A549 treated with DMSO at 1 μM for 4 hours (cell line): ENCODE measurements at places on chromosomes 2 and 18. TPM values are rescaled to one million over a fixed set of nuclear protein-coding genes. Genes with fewer than 3 reads are reported as not detected.

ITPRIPL1 gene
- not detected in 5 replicates for total RNA-seq

VIT gene
- 0.05 TPM in 1 of 5 replicates, not detected in the others for total RNA-seq

UNC80 gene
- not detected in 5 replicates for total RNA-seq

ST8SIA5 gene
- total RNA-seq: 0.02 TPM in 1 of 5 replicates, not detected in the others

SERPINB3 gene
- total RNA-seq: 0.10 to 0.18 TPM (median 0.13 TPM) in 4 of 5 replicates, not detected in the other

SCTR gene
- not detected in 5 replicates for total RNA-seq

MROH2A gene
- total RNA-seq: 0.14 to 0.32 TPM (median 0.20 TPM) in 5 replicates

KCNS3 gene
- total RNA-seq: 1.1 to 1.4 TPM (median 1.2 TPM) in 5 replicates

C18orf54 gene
- total RNA-seq: 2.1 to 3.5 TPM (median 2.8 TPM) in 5 replicates

BARD1 gene
- 4.6 to 9.3 TPM (median 7.6 TPM) in 5 replicates for total RNA-seq

TUBA3E gene
- total RNA-seq: not detected in 5 replicates

ZNF516 gene
- 3.0 to 4.2 TPM (median 3.9 TPM) in 5 replicates for total RNA-seq

COL3A1 gene
- 0.22 to 0.26 TPM (median 0.25 TPM) in 5 replicates for total RNA-seq

CLIP4 gene
- 22.4 to 33.0 TPM (median 30.0 TPM) in 5 replicates for total RNA-seq

SIX2 gene
- 0.16 to 0.39 TPM (median 0.21 TPM) in 5 replicates for total RNA-seq

ZSWIM2 gene
- not detected in 5 replicates for total RNA-seq

ERICH2 gene
- total RNA-seq: not detected in 5 replicates

ABCG8 gene
- total RNA-seq: not detected in 5 replicates

NHEJ1 gene
- total RNA-seq: 15.0 to 17.4 TPM (median 16.3 TPM) in 5 replicates

HOXD12 gene
- not detected in 5 replicates for total RNA-seq

PPP1R1C gene
- 1.8 to 4.7 TPM (median 2.0 TPM) in 5 replicates for total RNA-seq

ABHD3 gene
- 22.7 to 27.7 TPM (median 24.2 TPM) in 5 replicates for total RNA-seq

FANCL gene
- total RNA-seq: 23.5 to 31.6 TPM (median 27.5 TPM) in 5 replicates

ANKRD30BL gene
- total RNA-seq: not detected in 5 replicates

RASGRP3 gene
- total RNA-seq: 1.0 to 3.2 TPM (median 1.6 TPM) in 5 replicates
